Memory B cell (primary cell): ENCODE measurements at places on chromosomes 13 and 19.
A peak's percentile ranks its signal among the peaks of the same experiment; 100 is the strongest.

DNA sequence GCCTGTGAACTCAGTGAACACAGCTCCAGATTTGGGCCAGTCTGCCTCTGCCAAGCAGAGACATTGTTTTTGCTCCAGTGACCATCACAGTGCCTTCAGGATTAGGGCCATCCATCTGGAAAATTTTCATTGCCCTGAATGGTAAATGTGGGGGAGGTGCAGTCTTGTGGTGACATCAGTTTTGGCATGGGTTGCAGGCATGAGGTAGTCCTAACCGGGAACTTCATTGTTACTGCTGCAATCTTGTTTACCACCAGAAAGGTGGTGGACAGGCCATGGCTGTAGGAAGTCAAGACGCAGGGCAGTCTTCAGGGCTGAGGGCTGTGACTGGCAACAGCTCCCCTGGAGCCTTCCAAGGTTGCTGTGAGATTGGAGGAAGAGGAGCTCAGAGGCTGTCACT, 55.2 kb downstream of the SPATA13 start:
- DNase-seq: no peak

GRCh38 chr13:99214232-99214631, 13.6 kb downstream of the UBAC2 start:
- no peak for DNase-seq

GRCh38 chr19:2765376-2765775, 17.7 kb downstream of the SGTA start:
- no peak for DNase-seq

DNA sequence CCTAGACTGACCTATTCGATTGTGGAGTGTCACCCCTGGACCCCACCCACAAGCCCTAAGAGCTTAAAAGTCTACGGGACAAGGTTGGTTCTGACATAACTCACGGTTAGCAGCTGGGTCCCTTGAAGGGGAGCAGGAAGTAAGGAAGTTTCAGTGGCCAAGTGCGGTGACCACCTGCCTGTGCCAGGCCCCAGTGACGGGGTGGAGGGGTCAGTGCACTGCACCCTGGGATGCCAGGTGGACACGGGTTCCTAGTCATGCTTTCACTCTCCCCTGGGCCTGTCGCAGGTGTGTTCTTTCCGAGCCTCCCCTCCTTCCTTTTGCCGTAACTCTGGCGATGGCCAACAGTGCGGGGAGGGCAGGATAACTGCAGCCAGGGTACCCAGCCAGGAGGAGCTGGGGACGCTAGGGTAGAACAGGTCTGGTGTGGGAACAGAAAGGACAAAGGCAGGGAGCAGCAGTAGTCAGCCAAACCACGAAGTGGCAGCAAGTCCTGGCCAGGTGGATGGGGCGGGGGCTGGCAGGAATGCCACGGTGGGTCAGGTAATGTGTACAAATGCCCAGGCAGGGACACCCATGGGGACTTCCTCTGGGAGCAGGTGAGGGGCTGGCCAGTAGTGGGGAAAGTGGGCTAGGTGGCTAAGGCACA, 58.3 kb downstream of the RGCC start:
- no peak for DNase-seq

DNA sequence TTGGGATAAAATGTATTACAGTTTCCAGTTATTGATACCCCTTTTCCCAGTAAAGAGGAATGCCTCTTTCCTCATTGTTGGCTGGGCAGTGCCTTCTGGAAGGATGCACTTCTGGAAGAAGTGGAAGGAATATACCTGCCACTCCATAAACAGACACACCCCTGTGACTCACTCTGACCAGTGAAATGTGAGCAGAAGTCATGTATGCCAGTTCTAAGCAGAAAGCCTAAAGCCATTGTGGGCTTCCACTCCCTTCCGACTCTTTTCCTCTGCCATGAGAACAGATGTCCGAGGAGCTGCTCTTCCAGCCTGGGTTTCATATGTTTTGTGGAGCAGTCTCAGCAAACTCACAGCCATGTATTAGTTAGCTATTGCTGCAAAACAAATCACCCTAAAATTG, 166.1 kb upstream of the SERP2 start:
- DNase-seq: no peak

GRCh38 chr19:50736338-50736737, 13.2 kb downstream of the CLEC11A start:
- no peak for DNase-seq

- DNase-seq: peak; percentile 79
These were observed 15.9 kb upstream of the SLC35E1 start for GRCh38 chr19:16587833-16588823.

DNA sequence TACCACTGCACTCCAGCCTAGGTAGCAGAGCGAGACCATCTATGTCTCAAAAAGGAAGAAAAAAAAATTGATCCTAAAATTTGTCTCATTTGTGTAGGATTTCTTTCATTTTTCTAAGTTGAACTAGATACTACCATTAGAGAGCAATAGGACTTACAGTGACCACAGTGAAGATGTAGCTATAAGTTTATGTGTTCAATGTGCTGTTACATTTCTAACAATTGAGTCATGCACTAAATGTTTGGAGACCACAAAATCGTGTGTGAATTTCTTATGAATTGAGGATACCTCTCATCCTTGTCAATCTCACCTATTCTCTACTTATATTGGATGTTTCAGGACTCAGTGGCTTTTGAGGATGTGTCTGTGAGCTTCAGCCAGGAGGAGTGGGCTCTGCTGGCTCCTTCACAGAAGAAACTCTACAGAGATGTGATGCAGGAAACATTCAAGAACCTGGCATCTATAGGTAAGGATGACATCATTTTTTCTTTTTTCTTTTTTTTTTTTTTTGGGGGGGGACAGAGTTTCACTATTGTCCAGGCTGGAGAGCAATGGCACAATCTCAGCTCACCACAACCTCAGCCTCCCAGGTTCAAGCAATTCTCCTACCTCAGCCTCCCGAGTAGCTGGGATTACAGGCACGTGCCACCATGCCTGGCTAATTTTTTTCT, 12.8 kb downstream of the ZNF791 start:
- no peak for DNase-seq

DNA sequence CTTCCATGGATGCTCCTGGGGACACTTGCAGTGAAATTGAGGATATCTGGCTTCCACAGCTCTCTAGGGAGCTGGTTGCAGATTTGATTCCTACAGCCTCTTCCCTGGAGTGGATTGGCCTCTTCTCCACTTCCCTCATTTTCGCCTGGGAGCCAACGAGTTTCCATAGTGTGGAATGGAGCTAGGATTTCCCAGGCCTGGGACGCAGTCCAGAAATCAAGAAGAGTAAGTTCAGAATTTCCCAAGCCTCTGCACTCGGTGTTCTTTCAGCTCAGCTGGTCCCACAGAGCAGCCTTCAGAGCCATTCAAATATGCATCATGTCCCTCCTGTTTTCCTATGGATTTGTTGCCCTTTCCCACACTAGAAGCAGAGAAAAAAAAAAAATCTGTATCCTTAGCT, 68.2 kb downstream of the RAP2A start:
- DNase-seq: no peak

DNA sequence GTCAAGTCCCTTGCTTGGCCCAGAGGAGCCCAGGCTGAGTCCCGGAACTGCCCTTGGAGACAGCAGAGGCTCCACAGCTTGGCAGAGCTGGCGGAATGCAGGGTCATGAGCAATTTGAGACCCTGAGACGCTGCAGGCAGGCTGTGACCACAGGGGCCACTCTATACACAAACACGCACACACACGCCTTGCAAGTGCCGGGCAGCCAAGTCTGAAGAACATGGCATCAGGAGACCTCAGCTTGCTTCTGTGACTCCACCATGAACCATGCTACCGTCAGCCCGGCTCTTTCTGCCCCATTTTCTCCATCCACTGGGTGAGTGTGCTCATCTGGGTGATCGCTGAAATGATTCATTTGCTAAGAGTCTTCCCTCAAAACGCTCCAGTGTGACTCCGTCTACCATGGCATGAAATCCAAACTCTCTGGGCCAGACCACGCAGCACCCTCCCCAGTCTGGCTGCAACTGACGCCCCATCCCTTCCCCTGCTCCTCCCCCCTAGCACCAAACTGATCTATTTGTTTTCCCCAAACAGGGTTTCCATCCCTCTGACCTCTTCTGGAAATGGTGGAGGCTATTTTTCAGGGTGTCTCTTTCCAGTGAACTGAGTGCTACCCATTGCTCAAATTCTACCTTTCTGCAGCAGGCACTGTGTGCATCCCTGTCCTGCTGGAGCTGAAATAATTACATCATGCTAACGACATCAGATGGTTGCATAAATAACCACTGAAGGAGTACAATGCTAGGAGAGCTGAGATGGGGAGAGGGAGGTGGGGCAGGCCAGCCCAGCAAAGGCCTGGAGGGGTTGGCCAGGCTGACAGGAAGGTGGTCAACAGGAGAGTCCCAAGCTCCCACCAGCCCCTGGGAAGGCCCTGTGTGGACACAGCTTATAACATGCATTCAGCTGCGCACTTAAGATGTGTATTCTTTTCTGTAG, 3.1 kb downstream of the CARS2 start:
- DNase-seq: no peak

DNA sequence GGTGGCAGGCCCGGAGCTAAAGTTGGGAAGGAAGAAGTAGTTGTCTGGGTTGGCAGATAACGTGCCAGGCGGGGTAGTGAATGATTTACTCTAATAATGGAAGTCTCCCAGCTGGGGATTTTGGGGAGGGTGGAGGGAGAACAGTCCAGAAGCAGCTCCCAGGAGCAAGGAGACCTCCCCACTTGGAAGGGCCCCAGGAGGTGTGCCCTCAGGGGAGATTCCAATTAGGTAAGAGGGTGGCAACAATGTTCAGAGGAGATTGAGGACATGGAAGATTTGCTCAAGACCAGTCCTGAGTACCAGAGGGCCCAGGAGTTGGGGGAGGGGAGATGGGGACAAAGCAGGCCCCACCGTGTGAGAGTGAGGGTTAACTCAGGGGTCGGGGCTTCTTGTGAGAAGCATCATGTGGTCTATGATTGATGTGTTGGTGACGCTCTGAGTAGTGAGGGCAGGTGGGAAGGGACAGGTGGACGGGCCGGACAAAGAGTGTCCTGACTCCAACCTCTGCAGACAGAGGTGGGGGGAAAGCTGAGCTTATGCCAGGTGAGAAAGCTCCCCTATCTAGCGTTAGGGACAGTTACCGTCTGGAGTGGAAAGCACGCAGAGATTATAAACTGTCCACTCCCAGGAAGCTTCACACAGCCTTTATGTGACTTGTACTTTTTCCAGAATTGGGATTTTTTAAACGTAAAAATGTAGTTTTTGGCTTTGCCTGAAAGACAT, 3.5 kb downstream of the SPINT2 start:
- no peak for DNase-seq

- no peak for DNase-seq
These were observed 394.3 kb upstream of the HTR2A start for GRCh38 chr13:47291107-47291656.

DNA sequence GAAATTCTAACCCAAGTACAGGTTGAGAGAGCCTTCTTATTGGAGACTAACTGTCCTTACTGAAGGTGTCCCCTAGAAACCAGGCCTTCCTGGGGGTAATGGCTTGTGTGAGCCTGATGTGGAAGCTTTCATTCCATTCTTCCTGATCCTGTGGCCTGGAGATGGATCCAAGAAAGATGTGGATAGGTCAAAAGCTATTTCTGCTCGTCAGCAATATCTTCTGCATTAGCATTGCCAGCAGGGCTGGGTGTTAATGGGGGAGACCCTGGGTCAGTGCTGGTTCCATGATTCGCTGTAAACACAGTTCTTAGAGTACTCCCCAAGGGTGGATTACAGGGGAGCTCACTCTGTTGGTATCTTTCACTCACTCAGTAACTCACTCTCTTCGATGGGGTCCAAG, 42.9 kb downstream of the CBY2 start:
- no peak for DNase-seq

DNA sequence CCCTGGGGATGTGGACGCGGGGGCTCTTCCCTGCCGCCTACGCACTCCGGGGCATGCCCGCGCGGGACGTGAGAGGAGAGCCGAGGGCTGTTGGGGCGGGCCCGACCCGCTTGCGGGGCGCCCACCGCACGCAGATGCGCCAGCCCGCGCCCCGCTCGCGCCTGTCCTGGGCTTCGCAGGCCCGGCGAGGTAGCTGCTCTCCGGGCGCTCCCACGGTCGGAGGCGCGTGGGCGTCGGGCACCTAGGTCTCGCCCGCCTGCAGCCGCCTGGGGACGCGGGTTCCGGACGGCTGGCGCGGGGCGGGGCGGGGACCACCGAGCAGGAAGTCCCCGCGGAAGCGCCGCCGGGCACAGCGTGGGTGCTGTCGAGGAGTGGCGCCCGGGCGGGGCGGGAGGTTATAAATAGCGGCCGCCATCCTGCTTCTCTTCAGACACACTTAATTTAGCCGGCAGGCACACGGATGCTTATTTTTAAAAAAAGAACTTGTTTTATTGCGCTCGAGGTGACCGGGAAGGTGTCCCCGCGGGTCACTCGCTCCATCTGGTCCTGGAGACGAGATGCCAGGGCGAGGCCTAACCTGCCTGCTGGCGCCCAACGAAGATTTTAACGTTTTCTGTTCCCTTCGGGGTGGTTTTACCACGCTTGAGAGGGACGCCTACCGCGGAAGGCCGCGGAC, 561 bp upstream of the GJA3 start:
- peak; percentile 67 for DNase-seq

DNA sequence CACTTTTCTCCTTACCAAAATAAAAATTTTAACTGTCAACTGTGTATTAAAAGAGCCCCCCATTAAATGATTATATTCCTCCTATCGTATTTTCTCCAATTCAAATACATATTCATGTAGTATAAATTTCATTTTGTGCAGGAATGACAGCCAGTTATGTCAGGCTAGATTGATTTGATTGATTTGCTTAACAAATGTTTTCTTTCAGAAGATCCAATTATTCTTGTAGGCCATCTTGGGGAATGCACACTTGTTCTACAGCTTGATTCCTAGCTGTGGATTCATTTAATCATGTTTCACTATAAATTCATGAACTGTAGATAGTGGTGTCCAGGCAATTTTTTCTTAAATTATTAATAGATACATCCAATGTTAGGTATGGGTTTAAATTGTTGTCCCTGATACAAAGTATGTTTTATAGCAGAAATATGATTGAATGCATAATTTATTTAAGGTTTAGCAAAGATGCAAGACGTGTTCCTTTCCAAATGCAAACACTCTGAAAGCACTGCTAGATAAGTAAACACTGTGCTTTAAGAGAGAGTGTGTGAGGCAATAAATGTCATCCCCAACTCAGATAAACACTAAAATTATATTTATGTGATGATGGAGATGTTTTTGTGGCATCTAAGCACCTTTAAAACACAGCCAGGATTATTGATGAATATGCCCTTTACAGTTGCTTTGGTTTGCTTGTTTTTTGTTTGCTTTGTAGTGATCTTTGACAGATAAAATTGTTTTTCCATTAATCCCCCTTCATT, 531.1 kb downstream of the DCT start:
- DNase-seq: no peak

- DNase-seq: peak; percentile 81
These were observed 9.1 kb downstream of the LYL1 start for GRCh38 chr19:13093407-13094105.
